ENCODE measurements at places on chromosomes 1 and 21.

DNA sequence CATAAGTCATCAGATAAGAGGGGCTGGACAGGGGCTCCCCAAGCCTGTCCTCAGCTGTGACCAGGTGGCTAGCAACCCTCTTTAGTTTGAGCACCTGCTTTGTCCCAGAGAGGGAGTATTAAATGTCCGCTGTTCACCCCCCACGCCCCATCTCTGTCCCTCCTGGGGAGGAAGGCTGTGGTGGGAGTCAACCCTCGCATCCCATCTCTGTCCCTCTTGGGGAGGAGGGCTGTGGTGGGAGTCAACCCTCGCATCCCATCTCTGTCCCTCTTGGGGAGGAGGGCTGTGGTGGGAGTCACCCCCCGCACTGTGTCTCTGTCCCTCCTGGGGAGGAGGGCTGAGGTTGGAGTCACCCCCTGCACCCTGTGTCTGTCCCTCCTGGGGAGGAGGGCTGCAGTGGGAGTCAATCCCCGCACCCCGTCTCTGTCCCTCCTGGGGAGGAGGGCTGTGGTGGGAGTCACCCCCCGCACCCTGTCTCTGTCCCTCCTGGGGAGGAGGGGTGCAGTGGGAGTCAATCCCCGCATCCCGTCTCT, 72.6 kb upstream of the ABCG1 start:
- no peak for DNase-seq

GRCh38 chr21:43373362-43374227, 53.3 kb downstream of the SIK1 start:
- no peak for DNase-seq

DNA sequence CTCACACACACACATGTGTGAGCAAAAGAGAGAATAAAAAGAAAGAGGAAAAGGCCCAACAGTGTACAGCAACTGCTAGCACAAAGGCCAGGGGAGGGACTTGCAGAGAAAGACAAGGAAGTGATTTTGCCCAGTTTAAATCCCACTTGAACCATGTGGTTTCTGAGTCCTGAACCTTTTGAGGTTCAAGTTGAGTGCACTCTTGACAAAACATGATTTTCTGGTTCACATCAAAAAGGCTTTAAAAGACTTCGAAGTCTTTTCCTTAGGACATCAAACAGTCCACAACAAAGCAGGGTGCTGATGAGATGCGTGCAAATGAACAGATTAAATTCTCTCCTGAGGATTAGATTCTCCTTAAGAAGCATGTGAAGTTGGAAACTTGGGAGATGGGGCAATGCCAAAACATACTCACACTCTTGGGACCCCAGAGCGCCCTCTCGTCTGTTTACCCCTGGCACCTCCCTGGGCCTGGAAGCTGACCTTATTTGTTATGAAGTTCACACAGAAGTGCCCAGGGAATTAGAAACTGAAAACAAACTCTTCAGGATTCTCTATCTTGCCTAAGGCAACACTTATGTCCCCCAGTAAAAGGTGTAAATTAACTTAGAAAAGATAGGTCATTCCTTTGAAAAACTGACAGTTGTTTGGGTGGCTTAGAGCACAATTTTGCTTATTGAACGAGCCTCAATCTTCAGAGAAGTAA, 31.5 kb downstream of the RNF220 start:
- no peak for DNase-seq

DNA sequence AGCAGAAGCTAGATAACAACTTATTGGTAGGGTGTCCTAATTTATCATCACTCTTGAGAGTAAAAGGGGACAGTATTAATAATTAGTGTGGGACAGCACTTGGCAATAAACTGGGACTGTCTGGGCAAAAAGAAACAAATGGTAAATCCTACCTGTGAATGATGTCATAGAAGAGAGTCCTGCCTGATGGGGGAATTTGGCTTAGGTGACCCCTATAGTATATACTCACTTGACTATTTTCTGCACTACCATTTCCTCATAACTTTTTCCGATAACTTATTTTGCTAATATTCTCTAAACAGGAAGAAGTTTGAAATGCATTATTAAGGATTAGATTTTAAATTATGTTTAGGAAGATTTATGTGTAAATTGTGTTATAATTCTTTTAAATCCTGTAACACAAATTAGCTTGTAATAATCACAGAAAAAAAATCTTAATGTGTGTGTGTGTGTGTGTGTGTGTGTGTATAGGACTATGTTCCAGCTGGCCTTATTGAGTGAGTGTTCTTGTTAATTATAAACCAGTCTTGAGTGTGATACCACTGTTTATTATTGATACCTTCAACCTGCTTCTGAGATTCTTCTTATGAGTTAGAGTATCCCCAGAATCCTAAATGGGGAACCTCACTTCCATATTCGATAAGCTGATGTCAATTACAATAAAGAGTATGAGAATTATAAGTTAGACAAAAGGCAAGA, 144.2 kb upstream of the C1orf105 start:
- DNase-seq: no peak

DNA sequence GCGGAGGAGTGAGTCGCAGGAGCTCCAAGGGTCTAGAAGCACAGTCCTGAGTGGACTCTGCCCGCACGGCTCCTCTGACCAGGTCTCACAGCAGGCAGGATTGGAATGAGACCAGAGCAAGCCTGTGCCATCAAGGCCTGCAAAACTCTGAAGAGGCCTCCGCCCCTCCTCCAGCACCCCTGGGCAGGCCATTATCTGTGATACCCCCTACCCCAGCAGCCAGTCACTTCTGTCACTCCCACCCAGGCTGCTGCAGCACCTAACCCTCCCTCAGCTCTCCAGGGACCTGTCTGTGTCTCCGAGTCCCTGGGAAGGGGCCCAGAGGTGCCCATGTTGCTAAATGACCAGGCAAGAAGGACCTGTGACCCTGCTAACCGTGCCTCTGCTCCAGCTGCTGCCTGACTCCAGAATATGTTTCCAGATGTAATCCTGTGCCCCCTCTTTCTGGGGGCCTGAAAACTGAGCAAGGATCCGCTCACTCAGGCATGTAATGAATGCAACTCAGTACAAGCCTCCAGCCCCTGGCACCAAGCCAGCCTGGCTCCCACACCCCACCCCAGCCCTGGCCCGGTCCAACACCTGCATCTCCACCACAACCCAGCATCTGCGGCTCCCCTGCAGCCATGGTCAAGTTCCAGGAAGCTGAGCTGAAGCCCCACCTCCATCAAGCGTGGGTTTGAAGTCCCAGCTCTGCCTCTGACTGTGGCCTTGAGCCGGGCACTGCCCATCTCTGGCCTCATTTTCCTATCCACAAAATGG, 22.1 kb upstream of the COL16A1 start:
- DNase-seq: peak; percentile 38

- DNase-seq: no peak
Observed at GRCh38 chr21:36075171-36075570, 5.3 kb downstream of the CBR1 start.

DNA sequence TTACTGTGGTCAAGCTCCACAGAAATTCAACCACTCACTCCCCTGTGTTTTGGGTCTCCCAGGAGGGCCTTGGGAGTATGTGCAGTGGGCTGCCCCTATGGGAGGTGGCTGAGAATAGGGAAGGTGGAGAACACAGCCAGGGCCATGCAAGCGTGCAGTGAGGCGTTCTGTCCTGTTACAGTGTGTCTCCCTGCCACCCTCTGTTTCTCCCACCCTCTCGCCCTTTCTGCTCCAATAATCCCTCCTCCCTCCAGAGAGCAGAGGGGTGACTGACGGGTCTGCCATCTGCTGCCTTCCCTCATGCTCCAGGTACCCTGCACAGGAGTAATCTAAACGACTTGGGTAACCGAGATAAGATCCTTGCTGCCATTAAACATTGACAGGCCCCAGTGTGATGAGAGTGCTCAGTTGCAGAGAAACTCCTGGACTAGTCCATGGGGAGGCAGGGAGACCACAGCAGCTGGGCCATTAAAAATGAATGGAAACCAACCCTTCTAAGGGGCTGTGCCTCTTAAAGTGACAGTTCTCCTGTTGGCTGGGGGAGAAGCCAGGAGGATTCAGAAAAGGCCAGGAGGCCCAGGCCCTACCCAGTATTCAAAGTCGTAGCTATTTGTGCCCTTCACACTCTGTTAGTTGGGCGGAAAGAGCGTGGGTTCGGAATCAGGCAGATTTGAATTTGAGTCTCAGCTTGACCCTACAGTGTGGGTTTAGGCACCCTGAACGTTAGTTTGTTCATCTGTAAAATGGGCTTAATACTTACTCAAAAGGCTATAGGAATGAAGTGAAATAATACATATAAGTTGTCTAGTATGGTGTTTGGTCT, 22.4 kb upstream of the BTG2 start:
- peak; percentile 74 for DNase-seq

DNA sequence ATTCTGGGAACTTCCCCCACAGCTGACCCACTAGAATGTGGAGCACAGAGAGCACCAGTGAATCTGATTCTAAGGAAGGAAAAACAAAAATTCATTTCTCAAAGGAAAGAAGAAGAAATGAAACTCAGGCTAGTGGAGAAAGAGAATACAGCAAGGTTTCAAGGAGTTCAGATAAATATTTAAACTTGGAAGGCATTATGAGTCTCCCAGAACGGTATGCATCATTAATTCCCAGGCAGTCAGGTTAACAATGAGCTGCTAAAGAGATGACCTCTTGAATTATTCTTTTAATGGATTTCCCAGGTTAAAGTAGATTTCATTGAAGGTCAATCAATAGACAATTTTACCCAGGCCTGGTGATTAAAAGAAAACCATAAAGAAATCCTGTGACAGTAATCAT, 103.6 kb upstream of the KAZN start:
- DNase-seq: no peak

Data from OCI-LY7 (cell line).